ENCODE measurements at places on chromosomes 2 and 18.
A peak's percentile ranks its signal among the peaks of the same experiment; 100 is the strongest.

DNA sequence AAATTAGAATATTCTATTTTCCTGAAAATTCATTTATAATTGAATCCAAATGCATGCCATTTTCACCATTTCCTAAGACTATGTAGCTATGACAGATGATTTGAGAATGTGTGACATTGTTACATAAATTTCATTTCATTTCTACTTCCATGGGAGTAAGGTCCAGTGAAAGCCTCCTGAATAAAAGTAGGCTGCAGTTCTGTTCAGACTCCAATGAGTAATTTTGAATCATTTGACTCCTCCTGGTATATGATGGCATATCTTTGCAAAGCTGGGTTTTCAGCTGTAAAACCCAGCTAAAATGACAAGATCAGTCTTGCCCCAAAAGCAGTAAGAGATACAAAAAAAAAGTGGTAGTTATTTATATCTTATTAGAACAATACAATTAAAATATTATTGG lies 101.0 kb upstream of the DNAJC10 start:
- no peak for DNase-seq

DNA sequence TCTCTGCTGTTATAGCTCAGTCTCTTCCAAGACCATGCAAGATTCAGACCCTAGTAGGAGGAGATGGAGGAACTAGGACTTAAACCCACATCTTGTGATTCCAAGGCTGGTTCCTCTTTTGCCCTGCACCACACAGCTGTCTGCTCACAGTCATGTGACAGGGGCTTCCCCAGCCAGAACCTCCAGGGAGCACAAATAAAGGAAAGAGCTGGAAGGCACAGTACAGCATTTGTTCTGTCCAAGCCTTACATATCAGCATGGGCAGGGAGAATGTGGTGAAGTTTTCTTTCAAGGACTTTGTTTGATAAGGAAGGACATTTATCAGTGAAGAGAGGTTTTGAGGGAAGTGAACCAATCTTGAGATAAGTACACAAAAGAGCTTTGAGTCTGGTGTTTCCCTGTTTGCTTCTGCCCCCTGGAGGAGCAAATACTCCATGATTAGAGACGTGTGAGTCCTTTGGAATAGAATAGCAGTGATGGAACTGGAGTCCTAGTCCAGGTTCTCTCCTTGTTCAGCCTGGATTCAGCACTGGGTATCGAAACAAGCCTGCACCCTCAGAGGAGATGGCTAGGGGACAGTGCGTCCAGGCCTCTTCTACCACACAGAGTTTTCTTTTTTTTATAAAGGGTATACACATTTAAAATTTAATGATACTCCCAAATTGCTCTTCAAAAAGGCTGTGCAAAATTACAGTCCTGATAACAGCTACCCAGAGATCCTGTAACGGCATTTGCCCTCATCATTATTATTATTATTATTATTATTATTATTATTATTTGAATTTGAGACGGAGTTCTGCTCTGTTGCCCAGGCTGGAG lies 24.6 kb upstream of the CASP10 start:
- peak; percentile 25 for DNase-seq

DNA sequence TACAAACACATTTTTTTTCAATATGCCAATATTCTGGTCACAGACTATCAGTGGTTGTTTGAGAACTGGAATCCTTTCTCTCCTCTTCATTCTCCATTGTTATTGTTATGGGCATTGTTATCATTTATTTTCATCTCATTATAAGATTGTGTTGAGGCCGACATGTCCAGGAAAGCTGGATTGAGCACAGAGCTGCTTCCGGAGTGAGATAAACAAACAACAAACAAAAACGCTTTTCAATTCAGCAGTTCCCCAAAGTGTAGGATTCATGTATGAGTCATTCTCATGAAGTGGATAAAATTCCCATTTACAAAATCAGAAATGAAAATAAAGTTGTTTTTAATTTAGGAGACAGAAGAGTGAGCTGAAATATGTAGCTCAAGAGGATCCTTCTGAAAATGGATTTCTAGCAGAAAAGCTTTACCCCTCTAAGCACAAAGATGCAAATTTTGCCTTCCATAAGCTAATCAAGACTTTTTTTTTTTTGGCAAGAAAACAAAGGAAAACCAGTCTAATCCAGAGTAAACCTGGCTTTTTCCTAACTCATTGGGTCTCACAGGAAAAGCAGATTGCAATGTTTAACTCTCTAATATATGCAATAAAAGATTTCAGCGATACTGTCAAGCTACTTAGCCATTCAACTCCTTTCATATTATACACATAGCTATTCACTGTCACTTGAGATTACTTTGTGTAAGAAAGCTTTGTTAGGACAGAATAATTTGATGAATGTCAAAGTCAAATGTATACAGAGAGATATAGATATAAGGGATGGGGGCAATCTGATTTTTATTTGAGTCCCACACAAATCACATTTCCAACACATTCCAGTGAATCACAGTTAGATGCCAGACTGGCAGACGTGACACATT lies 1441.7 kb upstream of the CELF4 start:
- DNase-seq: no peak

GRCh38 chr2:58562276-58562675 lies 321.2 kb upstream of the FANCL start:
- no peak for DNase-seq

DNA sequence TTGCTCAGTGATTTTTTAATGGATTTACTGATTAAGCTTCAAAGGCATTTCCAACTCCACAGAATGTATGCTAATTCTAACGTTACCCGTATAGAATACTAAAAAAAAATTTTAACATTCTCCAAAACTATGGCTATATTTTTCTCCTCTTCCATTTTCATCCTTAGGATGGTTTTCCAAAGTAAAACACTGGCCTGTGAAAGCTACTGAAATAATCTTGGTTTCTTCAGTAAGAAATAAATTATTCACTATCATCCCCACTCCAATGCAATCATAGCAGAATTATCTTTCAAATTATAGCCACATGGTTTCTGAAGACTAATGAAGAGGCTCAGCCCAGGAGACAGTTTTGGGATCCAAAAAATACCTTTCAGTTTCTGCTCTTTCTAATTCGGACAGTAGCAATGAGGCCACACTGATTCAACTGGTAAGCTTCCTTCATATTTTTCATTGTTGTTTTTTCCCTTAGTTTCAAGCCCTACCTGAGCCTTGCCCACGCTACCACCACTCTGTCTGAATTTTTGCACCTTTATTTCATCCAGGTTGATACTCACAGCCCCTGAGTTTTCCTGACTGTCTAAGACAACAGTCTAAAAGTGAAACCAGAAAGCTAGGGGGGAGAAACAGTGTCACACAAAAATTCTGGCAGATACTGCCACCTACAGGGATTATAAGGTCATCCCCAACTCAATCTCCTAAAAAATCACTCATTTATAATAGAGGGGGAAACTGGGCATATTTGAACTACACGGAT lies 887.9 kb downstream of the NRXN1 start:
- peak; percentile 29 for DNase-seq

- DNase-seq: no peak
Observed at GRCh38 chr2:221399183-221399582, 172.9 kb downstream of the EPHA4 start.

DNA sequence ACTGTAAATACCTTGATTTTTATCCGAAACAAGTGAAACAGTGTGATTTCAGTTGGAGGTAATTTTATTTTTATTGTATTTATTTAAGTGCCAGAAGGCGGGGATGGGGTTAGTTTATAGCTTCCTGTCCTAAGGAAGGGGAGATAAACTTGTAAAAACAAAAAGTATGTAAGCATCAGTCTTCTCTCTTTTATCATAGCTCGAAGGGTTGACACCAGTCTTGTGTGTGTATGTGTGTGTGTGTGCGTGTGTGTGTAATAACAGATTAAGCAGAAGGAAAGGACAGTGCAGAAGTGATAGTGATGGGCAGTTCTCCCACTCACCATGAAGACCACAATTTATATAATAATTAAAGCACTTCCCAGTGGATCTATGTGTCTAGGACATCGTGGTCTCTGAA lies 793.3 kb downstream of the PLCL1 start:
- DNase-seq: no peak

DNA sequence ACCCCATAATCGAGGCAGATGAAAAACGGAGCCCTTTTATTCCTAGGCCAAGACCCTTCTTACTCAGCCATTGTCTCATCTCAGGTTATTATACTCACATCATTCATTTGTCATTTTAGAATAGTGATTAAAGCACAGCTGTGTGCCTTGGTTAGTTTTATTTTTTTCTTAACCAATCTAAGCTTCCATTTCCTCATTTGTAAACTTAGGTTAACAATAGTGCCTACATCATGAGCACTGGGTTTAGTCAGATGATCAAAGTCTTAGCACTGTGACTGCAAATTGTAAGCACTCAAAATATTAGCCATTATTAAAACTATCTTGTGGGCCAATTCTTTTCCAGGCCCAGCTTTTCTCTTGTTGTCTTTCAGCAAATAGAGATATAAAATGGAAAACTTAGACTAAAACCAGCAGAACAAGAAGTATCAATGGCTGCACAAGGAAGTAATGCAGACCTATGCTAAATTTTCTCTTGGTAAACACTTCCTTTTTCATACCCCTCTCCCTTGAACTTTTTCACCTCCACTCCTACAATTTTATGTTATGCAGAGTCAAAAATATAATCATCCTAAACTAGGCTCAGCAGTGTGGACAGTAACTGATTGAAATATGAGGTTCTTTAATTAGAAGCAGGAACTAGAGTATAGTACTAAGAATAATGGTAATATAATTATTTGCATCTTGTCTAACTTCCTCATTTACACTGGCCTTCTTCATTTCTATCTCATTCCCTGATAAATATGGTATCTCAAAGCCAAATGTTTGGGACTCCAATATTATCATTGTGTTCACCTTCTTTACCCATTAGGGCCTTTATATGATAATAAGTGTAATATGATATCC lies 21.5 kb upstream of the GALNT3 start:
- no peak for DNase-seq

GRCh38 chr2:143123911-143124310 lies 5.3 kb upstream of the ARHGAP15 start:
- no peak for DNase-seq

DNA sequence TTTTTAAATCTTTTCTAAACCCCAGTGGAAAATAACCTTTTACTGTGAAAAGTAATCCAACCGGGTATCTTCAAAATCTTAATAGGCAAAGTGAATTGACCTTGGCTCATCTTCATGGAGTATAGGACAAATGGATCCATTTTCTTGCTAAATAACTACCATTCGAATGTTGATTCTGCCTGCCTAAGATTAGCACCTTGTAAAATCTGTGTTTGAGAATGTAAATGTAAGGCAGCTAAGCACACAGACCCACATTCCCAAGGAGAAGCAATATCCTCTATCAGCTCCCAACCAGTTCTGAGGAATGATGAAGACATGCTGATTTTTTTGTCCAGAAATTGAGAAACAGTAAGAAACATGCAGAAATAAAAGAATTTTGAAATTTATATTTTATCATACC lies 509.8 kb upstream of the SMIM21 start:
- no peak for DNase-seq

DNA sequence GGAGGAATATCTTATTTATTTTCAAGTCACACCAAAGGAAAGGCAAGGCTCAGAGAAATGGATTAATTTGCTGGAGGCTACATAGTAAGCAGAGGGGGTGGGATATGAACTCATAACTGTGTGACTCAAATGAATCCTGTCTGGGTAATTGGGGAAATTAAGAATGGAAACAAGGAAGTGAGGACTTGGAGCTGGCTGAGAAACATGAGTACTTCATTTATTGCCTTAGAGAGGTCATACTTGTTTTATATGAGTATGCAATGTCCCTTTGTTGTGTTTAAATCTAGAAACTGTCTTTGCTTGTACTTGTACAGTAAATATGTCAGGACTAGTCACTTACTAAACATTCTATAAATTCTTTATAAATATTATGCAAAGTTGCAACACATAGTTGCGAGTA lies 2166.7 kb upstream of the PIK3C3 start:
- DNase-seq: no peak

DNA sequence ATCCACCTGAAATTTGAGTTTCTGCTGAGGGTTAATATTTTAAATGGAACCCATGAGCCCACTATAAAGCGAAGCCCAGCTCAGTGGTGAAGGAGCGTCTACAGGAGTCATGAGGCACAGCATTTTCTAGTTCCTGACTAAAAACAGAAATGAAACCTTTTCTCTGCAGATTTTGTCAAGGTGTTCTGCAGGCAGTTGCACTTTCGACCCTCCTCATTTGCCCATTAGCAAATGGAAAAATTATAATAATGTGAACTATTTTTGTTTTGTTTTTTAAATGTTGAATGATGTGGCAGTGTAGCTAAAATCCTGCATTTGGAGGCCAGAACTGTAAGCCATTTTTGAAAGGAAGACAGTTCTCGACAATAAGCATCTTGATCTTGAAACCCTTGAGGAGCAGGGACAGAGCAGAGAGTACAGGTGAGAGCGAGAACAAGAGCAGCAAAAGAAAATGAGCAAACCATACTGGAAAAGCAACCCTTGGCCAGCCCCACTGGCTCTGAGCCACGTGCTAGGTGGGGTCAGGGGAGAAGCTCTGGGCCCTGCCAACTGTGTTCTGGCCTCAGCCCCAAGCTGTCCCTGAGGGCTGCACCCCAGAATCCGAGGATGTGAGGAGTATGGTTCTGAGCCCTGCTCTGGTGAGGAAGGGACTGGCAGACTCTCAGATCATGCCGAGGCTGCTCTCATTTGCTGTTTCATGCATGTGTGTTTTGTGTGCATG lies 26.4 kb upstream of the COPS8 start:
- no peak for DNase-seq

DNA sequence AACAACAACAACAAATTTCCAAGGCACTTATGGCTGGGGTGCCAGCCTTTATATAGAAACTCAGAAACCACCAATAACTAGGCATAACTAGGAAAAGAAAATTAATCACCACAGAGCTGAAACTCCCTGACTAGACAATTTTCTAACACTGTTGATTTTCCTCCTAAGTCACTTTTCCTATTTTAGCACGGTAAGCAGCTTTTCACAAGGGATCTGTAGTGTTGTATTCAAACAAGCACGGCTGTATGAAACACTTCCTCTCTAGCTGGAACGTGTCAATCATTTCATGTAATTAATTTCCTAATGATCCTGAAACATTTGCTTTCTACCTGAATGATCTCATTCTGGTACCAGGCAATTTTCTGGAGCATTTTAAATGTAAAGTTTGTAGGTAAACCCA lies 645.0 kb downstream of the IRS1 start:
- no peak for DNase-seq

GRCh38 chr2:204024503-204024902 lies 87.9 kb downstream of the ICOS start:
- DNase-seq: no peak

DNA sequence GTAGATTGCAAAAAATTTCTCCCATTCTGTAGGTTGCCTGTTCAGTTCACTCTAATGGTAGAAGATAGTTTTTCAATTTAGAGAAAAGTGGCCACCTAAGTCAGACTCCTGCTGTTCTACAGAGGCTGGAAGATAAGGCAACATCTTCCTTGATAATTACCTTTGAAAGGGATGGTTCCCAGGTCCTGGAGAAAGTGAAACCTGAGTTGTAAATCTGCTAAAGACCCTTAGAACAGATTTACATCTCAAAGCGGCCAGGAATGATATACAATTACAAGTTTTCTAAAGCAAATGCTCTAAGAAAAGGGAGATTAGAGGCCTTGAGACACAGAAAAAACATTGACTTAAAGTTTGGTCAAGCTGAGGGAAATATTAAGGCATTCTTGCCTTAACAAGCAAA lies 1350.2 kb upstream of the FAM98A start:
- no peak for DNase-seq
